ENCODE measurements at places on chromosomes 6 and 20. TPM values are rescaled to one million over a fixed set of nuclear protein-coding genes. Genes with fewer than 3 reads are reported as not detected.

GRCh38 chr20:47276251-47276650 lies 80.2 kb downstream of the ZMYND8 start:
- peak overlapping the region; percentile 64 for H3K27ac ChIP-seq
- H3K4me1 ChIP-seq, result peaks cover 56% of the 10 kb centered on the region
- H3K27me3 ChIP-seq, result no peaks in the 10 kb centered on the region
- H3K36me3 ChIP-seq, result peaks cover 44% of the 10 kb centered on the region
- H3K4me3 ChIP-seq, result no peak overlapping the region
- DNase-seq, result no peak

DNA sequence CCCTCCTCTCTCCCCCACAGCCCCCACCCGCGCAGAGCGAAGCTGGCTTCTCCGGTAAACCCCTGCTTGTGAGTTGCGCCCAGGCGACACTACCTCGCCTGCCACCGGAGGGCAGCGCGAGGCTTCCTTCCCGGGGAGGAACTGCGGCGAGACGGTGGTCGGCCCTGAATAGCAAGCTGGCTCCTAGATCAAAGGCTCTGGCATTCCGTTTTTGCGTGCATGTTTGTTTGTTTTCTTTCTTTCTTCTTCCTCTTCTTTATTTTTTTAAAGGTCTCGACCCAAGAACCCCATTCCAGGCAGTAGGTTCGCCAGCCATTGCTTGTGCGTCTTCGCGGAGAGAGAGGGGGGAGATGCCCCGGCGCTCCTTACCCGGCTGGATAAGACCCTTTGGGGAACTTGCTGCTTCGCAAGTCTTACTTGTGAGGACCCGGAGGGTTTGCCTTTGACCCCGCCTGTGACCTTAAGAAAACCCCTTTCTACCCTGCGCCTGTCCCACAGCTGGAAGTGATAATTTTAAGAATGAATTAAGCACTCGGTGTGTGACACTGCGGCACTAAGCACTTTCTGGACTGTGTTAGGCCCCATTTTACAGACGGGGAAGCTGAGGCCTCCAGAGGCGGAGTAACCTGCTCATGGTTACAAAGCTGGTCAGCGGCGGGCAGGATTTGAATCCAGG lies 92.7 kb upstream of the SIRPA start:
- no peaks in the 10 kb centered on the region for H3K36me3 ChIP-seq
- H3K4me3 ChIP-seq, result peak overlapping the region; percentile 68
- H3K4me1 ChIP-seq, result peaks cover 12% of the 10 kb centered on the region

DNA sequence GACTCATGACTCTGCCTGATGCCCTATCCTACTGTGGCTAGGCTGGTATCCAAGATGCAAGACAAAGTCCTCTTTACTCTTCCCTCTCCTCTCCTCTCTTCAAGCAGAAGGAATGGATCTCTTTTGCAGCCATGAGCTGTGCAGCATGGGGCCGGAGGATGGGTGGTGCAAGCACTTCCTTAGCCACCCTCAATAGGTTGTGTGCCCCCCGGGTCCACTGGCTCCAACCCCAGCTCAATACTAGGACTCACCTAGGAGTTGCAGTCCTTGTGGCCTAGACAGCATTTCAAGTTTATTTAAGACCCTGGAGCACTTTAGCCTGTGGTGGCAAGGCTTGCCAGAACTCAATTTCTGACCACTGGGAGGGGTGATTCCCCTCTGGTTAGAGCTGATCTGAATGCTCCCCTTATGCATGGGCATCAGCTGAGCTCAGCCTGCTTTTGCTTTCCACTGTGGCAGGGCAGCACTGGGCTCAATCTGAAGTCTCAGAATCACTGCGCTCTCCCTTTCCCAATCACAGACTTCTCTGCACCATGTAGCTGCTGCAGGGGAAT lies 29.0 kb upstream of the GRM4 start:
- no peaks in the 10 kb centered on the region for H3K36me3 ChIP-seq
- H3K27ac ChIP-seq, result no peak overlapping the region
- H3K4me3 ChIP-seq, result no peak overlapping the region

- H3K27me3 ChIP-seq, result no peaks in the 10 kb centered on the region
- no peak overlapping the region for H3K4me3 ChIP-seq
- H3K4me1 ChIP-seq, result peaks cover 4% of the 10 kb centered on the region
- H3K27ac ChIP-seq, result no peak overlapping the region
- peaks cover 20% of the 10 kb centered on the region for H3K36me3 ChIP-seq
These were observed 44.0 kb downstream of the STX11 start for GRCh38 chr6:144194293-144194810.

DNA sequence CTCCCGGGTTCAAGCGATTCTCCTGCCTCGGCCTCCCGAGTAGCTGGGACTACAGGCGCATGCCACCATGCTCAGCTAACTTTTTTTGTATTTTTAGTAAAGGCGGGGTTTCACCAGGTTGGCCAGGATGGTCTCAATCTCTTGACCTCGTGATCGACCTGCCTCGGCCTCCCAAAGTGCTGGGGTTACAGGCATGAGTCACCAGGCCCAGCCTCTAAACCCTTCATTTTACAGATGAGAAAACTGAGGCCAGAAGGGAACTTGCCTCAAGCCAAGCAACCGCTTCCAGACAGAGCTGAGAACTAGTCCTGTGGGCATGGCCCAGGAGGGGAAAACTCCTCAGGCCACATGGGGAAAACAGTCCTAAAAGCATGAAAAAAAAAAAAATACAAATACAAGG lies 47.1 kb downstream of the ZMYND8 start:
- no peak overlapping the region for H3K27ac ChIP-seq
- H3K4me3 ChIP-seq, result no peak overlapping the region
- H3K4me1 ChIP-seq, result peaks cover 18% of the 10 kb centered on the region
- H3K27me3 ChIP-seq, result no peaks in the 10 kb centered on the region
- peaks cover 28% of the 10 kb centered on the region for H3K36me3 ChIP-seq

DNA sequence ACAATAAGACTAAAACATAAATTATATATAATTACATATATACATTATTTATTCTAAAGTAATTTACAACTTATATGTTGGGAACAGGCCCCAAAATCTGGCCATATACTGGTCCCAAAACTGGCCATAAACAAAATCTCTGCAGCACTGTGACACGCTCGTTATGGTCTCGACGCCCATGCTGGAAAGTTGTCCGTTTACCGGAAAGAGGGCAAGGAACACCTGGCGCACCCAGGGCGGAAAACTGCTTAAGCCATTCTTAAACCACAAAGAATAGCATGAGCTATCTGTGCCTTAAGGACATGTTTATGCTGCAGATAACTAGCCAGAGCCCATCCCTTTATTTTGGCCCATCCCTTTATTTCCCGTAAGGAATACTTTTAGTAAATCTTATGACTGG lies 164.9 kb downstream of the CENPW start:
- H3K36me3 ChIP-seq, result no peaks in the 10 kb centered on the region
- H3K4me1 ChIP-seq, result no peaks in the 10 kb centered on the region
- H3K4me3 ChIP-seq, result no peak overlapping the region
- DNase-seq, result no peak
- H3K27me3 ChIP-seq, result peaks cover 2% of the 10 kb centered on the region

- no peak overlapping the region for H3K27ac ChIP-seq
- no peak overlapping the region for H3K4me3 ChIP-seq
- H3K27me3 ChIP-seq, result no peaks in the 10 kb centered on the region
- H3K4me1 ChIP-seq, result no peaks in the 10 kb centered on the region
- DNase-seq, result no peak
These were observed 41.1 kb upstream of the CST5 start for GRCh38 chr20:23920408-23921325.

- DNase-seq, result no peak
- peak overlapping the region; percentile 76 for H3K27ac ChIP-seq
- H3K36me3 ChIP-seq, result peaks cover 8% of the 10 kb centered on the region
- H3K4me1 ChIP-seq, result peaks cover 50% of the 10 kb centered on the region
These were observed 19.1 kb upstream of the TFB1M start for GRCh38 chr6:155333414-155333813.

FOXQ1 gene
- total RNA-seq, result not detected

APOBEC2 gene
- total RNA-seq, result not detected

CLVS2 gene
- total RNA-seq, result not detected

DEFB124 gene
- not detected for total RNA-seq

CNKSR3 gene
- total RNA-seq, result not detected
